ENCODE measurements at places on chromosomes 1 and 21. TPM values are rescaled to one million over a fixed set of nuclear protein-coding genes. Genes with fewer than 3 reads are reported as not detected.

The ATP1A2 gene
- 1.5 TPM for total RNA-seq

The OPRD1 gene
- not detected for total RNA-seq

The GNG4 gene
- total RNA-seq: 0.65 TPM

The SPRR3 gene
- not detected for total RNA-seq

The FAM151A gene
- total RNA-seq: 5.4 TPM

The KCNJ15 gene
- total RNA-seq: 4.8 TPM

Data from liver (tissue), 10 donors.